ENCODE measurements at places on chromosomes 3 and 15.

DNA sequence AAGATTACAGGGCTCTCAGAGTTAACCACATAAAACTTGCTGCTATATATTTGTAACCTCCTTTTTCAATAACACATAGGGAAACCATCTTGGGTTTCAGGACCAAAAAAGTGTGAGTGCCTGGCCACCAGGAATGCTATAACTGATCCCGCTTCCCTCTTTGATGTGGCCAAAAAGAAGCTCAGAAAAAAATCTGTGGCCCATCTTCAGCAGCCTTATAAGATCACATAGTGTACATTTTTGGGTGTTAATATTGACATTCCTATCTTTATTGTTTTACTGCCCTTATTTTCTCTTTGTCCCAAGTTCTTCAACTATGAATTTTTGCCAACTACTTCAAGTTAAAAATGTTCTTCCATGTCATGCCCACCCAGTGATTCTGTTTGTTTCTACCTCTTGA is 102.8 kb downstream of the LIPC start:
- no peak overlapping the region for H3K4me3 ChIP-seq
- H3K27me3 ChIP-seq: no peaks in the 10 kb centered on the region
- DNase-seq: no peak
- H3K36me3 ChIP-seq: no peaks in the 10 kb centered on the region

- H3K36me3 ChIP-seq: no peaks in the 10 kb centered on the region
- H3K4me1 ChIP-seq: peaks cover 21% of the 10 kb centered on the region
- H3K27ac ChIP-seq: no peak overlapping the region
- H3K4me3 ChIP-seq: no peak overlapping the region
These were observed 2.5 kb upstream of the GPR176 start for GRCh38 chr15:39922462-39923092.

- H3K27ac ChIP-seq: no peak overlapping the region
- H3K36me3 ChIP-seq: no peaks in the 10 kb centered on the region
- H3K4me3 ChIP-seq: no peak overlapping the region
- no peak for DNase-seq
- H3K27me3 ChIP-seq: no peaks in the 10 kb centered on the region
- no peaks in the 10 kb centered on the region for H3K4me1 ChIP-seq
These were observed 240.8 kb upstream of the KCNMB2 start for GRCh38 chr3:178295292-178295912.

DNA sequence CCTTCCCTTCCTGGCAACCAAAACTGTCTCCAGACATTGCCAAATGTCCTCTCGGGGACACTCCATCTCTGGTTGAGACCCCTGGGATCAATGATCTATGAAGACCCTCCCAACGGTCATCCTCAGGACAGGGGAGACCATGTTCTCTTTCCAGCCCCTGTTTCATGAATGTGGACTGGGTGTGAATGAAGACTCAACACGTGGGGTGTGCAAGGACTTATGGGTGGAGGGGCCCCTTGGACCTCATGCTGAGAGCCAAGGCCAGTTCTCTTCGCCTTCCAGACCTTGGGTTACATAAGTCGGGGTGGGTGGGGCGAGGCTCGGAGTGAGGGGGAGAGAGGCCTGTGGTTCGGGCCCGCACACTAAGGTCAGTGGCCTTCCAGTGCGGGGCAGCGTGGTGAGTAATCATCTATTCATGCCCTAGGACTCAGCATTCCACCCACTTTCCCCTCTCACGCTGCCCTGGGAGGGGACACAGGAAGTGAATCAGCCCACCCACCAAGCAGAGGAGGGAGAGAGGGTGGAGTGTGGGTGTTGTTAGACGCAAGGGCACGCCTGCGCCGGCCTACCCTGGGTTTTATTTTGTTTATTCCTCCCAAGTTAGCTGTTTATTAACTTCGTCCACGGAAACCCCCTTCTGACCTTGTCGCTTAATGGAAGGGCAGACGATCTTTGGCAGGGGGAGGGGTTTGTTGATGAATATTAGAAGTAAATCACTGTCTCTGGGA is 6.7 kb downstream of the PAQR5 start:
- H3K36me3 ChIP-seq: no peaks in the 10 kb centered on the region
- H3K27me3 ChIP-seq: peaks cover 14% of the 10 kb centered on the region
- H3K27ac ChIP-seq: no peak overlapping the region

Data from CD4-positive, alpha-beta T cell (primary cell).